Calu3 (cell line): ENCODE measurements at places on chromosomes 16 and 17. TPM values are rescaled to one million over a fixed set of nuclear protein-coding genes. Genes with fewer than 3 reads are reported as not detected.

The P2RX5 gene
- total RNA-seq = 11.1 and 11.6 TPM in 2 replicates

The CMTM1 gene
- total RNA-seq = 48.4 and 72.1 TPM in 2 replicates

- peaks cover 44% of the 10 kb centered on the region for H3K27me3 ChIP-seq
- H3K4me1 ChIP-seq = no peaks in the 10 kb centered on the region
- H3K4me3 ChIP-seq = no peak overlapping the region
- H3K36me3 ChIP-seq = peaks cover 4% of the 10 kb centered on the region
- no peak for DNase-seq
Observed at GRCh38 chr16:88087517-88087877, 136.3 kb downstream of the BANP start.

DNA sequence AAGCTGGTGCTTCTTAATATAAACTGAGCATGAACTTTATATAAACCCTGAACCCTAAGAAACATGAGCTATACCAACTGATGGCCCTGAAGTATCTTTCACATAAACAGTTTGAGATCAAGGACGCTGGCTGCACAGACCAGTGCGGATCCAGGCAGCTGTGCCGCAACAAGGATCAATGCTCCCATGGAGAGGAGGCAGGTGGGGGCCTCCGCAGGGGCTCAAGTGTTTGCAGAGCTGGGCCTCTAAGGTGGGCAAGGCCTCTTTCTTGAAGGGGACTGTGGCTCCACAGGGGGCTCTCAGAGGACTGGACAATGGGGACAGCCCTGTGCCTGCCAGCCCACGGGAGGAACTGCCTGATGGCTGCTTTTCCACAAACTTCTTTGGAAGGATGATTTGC lies 46.0 kb downstream of the NDEL1 start:
- peaks cover 21% of the 10 kb centered on the region for H3K36me3 ChIP-seq
- H3K4me1 ChIP-seq = no peaks in the 10 kb centered on the region
- no peaks in the 10 kb centered on the region for H3K27me3 ChIP-seq
- DNase-seq = no peak
